Fibroblast of skin of left biceps (primary cell): ENCODE measurements at places on chromosomes 7 and 10.

- no peak for DNase-seq
These were observed 53.7 kb downstream of the BEND7 start for GRCh38 chr10:13475124-13475523.

DNA sequence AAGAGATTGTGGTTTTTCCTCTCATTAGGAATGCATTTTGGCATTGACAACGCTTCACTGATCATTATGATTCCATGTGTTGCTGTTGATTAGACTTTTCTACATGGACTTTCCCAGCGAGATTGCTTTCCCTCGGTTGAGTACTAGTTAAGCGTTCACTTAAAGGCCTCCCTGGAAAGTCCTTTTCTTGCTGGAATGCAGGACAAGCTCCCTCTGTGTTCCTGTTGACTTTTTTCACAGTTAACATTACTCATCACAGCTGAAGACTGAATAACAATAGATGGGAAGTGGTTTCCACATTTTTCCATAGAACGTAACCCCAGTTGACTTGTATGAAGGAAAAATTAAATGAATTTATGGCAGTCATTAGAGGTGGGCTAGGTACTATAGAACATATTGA lies 2.6 kb upstream of the CAV1 start:
- peak; percentile 66 for DNase-seq

GRCh38 chr10:120048391-120048790 lies 155.9 kb downstream of the SEC23IP start:
- no peak for DNase-seq

- no peak for DNase-seq
These were observed at the start of gene ADCYAP1R1 for GRCh38 chr7:31051598-31052486. ADCYAP1R1 (plus strand) TSS chr7:31052308; CDS start chr7:31063265, 10,957 bp downstream.

GRCh38 chr10:1605121-1605520 lies 132.2 kb downstream of the ADARB2 start:
- no peak for DNase-seq

GRCh38 chr7:91043186-91043585 lies 221.0 kb upstream of the FZD1 start:
- DNase-seq = no peak

DNA sequence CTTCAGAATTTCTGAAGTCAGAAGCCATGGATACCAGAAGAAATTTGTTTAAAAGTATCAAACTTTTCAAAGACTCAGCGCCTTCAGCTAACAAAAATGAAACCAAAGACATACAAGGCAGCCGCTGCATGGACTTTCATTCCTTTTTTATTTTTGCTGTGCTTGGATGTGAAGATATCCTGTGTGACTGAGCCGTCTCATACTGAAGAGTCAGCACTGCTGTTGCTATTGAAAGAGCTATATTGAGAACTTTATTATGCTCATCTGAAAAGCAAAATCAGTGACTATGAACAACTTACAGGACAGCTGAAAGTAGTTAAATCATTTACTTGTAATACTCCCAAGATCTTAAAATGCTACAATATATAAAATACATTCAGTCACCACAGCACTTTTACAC lies 809.2 kb downstream of the NXPH1 start:
- DNase-seq = no peak
